ENCODE measurements at places on chromosomes 7 and 10.
A peak's percentile ranks its signal among the peaks of the same experiment; 100 is the strongest.

- no peak for DNase-seq
Observed at GRCh38 chr7:36765605-36766004, 41.3 kb upstream of the AOAH start.

- DNase-seq = no peak
Observed at GRCh38 chr10:3778692-3779157, 6.3 kb downstream of the KLF6 start.

- DNase-seq = no peak
Observed at GRCh38 chr10:86415583-86415982, 49.0 kb upstream of the GRID1 start.

DNA sequence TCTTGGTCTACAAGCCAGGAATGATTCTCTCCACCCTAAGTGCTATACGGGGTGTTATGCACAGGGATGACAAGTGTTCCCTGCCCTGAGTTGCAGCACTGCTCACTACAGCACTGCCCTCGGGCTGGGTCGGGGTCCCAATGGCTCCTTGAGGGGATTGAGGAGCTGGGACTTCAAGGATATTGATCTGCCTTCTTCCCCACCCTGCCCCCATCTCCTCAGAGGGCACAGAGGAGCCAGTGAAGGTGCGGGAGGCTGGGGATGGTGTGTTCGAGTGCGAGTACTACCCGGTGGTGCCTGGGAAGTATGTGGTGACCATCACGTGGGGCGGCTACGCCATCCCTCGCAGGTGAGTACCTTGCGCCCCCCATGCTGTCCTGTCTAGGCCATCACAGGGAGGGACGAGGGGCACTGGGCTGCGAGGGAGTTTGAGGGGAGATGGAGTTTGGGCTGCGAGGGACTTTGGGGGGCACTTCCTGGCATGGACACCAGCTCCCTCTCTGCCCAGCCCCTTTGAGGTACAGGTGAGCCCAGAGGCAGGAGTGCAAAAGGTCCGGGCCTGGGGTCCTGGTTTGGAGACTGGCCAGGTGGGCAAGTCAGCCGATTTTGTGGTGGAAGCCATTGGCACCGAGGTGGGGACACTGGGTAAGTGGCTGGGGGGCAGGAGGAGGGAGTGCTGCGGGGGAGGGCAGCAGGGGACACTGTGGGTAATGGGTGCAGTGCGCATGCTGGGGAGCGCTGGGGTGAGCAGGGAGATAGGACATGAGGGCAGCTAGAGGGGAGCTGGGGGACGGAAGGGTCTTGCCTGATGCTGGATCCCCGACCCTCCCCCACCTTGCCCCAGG, 10.3 kb downstream of the FLNC start:
- DNase-seq = no peak

DNA sequence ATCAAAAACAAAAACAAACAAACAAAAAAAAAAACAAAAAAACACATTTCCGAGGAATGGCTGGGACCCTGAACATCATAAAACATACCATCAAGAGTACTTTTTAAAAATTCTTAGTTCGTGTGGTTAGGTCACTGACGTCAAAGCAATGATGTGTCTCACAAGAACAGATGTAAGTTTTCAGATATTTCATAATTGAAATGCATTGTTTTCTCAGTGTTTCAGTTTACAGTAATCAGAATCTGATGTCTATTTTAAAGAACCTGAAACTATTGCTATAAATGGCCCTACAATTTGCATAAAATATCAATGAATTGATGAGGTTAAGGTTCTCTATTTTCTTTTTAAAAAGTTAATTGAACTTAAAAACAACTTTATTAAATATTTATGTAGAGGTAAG, 103.7 kb upstream of the HGF start:
- no peak for DNase-seq

DNA sequence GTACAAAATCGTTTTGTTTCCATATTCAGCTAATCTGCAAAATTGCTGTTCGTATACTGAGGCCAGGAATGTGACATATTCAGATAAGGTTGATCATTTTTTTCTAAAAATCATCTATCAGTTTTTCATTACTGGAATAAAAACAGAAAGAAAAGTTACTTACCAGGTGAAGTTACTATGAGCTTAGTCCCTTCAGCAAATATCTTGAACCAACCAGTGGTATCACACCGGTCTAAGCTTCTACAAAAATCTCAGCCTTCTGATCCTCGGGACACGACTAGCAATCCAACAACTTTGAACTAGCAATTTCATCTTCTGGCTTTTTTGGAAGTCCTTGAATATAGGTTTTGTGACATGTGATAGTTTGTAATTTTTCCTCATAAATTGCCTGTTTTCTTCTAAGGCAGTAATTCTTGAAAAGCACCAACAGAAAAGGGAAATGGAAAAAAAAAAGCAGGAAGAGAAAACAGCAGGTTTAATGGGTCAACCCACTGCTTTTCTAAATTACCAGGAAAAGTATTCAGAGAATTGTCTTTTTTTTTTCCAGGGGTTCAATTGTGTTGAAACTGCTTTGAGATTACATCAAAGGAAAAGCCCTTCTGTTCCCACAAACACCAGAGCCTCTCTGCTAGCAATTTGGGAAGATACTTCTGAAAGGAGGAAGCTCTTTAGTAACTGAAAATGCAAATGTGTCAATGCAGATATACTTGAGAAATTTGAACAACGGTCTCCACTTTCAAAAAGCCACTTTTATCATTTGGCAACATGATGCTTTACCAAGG, 2.9 kb upstream of the TARP start:
- DNase-seq = no peak

GRCh38 chr7:46554688-46555422, 633.8 kb upstream of the IGFBP3 start:
- no peak for DNase-seq

DNA sequence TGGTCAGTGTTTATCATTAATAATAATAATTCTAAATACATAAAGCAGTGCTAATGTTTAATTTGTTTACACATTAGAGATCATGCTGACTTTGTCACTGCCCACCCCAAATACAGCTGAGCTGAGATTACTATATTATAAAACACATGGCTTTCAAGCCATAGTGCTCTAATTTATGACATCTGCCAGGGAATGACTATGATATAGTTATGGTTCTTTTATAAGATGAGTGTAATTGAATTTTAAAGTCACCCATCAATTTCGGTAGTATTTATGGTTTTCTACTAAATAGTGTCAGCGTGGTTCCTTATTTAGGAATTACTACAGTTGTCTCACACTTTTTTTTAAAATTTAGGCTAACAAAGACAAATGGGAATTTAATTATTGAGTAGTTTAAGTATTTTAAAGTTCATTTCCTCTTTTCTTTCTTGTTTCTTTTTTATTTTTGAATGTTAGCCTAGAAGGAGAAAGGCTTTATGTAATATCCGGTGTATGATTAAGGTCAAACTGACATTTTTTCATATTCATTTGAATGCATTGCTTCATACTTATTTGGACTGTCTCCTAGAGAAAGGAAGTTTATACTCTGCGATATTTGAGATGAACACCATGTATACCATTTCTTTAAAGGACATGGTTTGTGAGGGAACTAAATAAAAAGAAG, 3.9 kb downstream of the CDK14 start:
- no peak for DNase-seq

- no peak for DNase-seq
Observed at GRCh38 chr10:22690614-22691431, 23.6 kb downstream of the PIP4K2A start.

GRCh38 chr7:68550635-68551034, 1047.6 kb upstream of the AUTS2 start:
- DNase-seq = no peak

DNA sequence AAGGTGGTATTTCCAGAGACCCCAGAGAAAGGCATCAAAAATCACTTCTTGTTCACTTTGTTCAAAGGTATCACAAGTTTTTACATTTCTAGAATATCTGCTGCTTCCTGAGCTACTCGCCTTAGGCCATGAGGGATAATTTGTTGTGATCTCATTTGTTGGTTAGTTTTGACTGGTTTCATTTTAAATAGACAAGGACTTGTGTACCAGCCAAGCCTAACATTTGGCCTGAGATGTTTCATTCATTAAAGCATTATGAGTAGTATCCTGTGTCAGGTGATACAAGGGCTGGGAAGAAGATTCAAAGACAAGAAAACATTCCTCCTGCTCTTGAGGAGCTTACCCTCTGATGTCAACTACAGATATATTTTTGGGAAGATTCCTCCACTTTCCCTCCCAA, 170.3 kb upstream of the FAM171A1 start:
- DNase-seq = no peak

- no peak for DNase-seq
Observed at GRCh38 chr7:5234852-5235831, 45.1 kb downstream of the WIPI2 start.

DNA sequence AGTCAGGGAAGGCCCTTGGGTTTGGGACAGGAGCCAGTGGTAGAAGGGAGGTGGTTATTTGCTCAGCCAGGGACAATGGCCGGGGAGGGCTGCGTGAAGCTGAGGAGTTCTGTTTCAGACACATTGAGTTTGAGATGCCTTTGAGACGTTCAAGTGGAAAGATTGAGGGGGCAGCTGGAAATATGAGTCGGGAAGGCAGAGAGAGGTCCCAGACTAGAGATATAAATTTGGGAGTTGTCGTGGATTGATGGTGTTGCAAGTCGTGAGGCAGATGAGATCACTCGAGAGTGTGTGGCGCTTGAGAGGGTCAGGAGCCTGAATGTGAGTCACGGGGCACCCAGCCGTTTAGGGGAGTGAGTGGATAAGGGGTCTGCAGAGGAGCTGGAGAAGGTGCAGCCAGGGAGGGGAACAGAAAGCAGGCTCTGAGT, 73.3 kb downstream of the ZMIZ1 start:
- no peak for DNase-seq

- no peak for DNase-seq
Observed at GRCh38 chr7:101596898-101597297, 32.2 kb downstream of the MYL10 start.

DNA sequence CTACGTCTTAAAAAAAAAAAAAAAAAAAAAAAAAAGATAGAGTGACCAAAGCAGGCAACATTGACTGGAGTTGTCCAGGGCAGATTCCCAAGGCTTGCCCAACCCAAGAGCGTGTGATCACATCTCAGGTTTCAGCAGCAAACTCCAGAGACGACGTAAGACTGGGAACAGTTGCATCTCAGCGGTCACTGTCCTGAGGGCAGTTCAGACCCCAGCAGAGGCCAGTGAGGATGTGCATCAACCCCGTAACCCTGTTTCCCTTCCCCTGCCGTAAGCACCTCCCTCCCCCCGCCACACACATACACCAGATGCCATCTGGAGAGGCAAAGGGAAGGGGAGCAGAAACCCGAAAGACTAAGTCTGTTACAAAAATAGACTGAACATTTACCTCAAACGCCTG, 19.3 kb upstream of the TOMM7 start:
- no peak for DNase-seq

GRCh38 chr7:43764039-43764761, 5.7 kb downstream of the BLVRA start:
- DNase-seq = no peak

DNA sequence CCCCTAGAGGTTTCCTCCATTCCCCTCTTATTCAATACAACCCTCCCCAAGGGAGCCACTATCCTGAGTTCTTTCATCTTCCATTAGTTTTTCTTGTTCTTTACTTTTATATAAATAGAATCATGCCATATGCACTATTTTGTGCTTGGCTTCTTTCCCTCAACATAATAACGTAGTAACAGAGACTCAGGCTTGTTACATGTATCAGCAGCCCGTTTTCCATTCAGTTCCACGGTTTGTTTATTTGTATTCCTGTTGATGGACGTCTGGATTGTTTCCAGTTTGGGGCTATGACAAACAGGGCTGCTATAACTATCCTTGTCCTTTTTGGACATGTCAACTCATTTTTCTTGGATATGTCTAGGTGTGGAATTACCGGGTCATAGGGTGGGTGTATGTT, 264.4 kb upstream of the MKI67 start:
- DNase-seq = no peak

GRCh38 chr10:59290448-59290847, 71.9 kb downstream of the FAM13C start:
- no peak for DNase-seq

DNA sequence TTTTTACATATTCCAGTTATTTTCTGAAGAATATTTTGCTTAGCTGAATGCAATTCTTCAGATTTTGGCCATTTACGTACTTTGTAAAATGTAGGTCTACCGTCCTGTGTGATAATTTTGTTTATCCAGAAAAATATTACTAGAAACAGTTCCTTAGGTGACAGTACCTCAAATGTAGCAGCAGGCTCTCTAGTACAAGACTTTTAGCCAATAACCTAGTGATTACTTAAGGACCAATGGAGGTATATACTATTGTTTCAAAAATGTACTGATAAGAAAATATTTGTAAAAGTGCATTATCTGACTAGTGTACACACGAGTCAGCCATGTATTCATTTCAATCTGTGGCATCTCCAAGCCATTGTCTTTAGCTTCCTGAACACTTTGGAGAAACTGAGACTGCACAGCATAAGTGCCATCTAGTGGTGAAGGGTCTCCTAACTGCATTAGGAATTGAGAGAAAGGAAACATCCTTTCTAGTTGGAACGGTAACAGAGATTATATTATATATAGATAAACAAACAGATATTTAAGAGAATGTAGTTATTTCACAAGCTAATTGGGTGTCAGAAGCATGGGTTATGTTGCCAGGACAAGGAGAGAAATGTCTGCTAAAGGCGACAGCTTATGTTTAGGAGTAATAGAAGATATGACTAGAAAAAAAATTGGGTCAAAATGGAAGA, 23.7 kb downstream of the RTKN2 start:
- peak; percentile 61 for DNase-seq

GRCh38 chr10:49666685-49667084, 12.8 kb upstream of the C10orf53 start:
- DNase-seq = no peak

- DNase-seq = no peak
Observed at GRCh38 chr10:126638542-126638941, 32.0 kb downstream of the C10orf90 start.

- no peak for DNase-seq
Observed at GRCh38 chr7:51315393-51316261, 982 bp downstream of the COBL start.

DNA sequence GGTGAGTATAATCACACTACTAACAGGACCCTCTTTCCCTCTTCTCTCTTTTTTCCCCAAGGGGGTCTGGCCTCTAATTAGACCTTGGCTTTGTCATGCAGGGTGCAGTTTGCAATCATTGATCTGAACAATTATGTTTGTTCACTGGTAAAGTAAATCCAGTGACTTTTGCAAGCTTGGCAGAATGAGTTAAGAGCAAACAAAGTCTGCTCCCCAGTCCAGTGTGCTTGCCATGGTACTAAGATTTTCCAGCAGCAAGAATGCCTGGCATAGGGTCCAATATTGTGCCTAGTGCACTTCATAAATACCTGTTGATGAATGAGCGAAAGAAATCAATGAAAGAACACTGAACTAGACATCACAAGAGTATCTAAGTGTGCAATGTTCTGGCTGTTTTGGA, 43.9 kb downstream of the PLXDC2 start:
- no peak for DNase-seq

GRCh38 chr7:31362401-31362800, 21.9 kb upstream of the NEUROD6 start:
- DNase-seq = no peak

DNA sequence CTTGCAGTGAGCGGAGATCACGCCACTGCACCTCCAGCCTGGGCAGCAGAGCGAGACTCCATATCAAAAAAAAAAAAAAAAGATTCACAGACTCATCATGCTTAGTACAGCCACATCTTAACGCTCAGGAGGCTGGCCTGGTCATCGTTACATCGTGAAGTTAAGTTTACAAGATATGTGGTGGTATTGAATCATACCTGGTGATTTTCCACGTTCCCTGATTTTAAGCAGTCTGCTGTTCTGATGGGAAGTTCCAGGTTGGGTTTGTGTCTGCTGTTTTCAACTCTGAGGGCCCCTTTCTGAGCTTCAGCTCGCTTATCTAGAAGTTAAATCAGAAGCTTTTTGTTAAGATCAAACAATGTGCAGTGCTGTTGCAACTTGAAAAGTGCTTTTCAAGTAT, 6.9 kb downstream of the PPP2R2D start:
- peak; percentile 23 for DNase-seq
